Fibroblast of skin of left quadriceps (primary cell): ENCODE measurements at places on chromosomes 7 and 10.

- peak; percentile 4 for DNase-seq
These were observed 64.9 kb downstream of the LCOR start for GRCh38 chr10:96896884-96897589.

DNA sequence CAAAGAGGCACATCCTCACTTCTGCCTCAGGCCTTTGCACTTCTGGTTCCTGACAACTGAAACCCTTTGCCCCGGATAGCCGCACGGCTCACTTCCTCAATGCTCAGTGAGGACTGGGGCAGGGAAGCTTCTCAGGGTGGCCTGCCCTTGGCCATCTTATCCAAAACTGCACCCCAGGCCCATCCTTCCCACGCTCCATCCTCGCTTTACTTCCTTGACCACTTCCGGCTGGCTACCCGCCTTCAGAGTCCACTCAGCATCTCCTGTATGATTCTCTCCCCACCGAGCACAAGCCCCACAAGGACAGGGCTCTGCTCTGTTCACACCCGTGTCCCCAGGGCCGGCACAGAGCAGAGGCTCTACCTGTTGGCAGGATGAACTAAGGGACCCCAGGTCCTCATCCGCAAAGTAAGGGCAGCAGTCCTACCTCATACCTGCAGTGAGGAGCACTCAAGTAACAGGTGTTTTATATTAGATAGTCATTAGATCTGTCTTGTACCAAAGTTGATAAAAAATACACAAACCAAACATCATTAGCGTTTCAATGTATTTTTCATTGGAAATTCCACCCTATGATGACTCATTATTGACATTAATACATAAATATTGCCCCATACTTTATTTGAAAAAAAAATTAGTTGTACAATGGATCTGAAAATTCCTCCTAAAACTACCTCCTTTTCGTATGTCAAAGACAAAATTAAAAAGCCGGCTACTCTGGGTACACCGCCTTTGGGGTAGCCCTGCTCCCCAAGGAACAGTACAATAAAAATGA is 35.0 kb downstream of the GNA12 start:
- DNase-seq: no peak

- no peak for DNase-seq
These were observed 137.3 kb downstream of the AUTS2 start for GRCh38 chr7:69735582-69735981.

- DNase-seq: no peak
These were observed 200.0 kb downstream of the HIBADH start for GRCh38 chr7:27462575-27463270.

DNA sequence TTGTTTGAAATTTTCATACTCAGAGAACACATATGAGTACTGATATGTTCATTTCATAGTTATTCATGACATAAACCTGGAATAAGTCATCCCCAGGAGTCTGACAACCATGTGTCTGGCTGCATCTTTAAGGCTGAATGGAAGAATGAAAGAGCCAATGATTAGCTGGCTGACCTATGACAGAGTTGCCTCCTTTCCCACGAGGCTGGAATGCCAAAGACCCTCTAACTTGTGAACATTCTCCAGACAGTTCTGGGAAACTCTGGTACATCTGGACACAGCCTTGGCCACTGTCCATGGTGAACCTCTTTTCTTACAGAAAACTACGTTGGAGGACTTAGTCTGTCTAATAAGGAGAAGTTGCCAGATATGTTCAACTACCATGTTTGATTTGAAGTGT is 380.8 kb upstream of the MKI67 start:
- DNase-seq: no peak

DNA sequence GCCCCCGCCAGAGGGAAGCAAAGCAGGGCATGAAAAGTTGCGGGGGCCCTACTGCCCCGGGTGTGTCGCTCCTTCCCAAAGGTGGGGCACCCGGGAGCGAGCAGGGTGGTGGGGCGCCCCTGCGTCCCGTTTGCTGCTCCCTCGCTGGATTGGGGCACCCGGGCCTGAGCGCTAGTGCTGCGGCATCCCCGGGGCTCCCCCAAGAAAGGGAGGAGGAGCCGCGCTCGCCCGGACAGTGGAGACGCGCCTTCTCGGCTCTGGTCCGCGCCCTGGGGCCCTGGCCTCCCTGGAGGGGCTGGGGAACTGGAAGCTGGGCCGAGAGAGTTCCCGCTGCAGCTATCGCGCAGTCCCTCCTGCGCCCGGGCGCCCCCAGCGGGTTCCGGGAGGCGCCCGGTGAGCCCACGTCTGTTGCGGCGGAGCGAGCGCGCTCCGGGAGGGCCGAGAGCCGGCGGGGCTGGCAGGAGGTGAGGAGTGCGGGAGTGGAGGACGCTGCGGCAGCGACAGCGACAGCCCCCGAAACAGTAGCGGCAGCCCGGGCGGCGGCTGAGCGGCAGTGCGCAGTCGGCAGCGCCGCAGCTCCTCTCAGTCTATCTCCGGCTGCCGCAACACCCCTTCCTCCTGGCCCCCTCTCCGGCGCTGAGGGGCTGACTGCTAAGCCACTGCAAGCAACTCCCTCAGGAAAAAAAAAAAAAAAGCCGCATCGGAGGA is 504 bp upstream of the BMPER start:
- no peak for DNase-seq
